ENCODE measurements at places on chromosomes 7 and 10.

- DNase-seq, result no peak
Measured at GRCh38 chr10:108861181-108861754, 1062.0 kb downstream of the XPNPEP1 start.

- DNase-seq, result no peak
Measured at GRCh38 chr10:61761825-61762217, 99.1 kb downstream of the CABCOCO1 start.

DNA sequence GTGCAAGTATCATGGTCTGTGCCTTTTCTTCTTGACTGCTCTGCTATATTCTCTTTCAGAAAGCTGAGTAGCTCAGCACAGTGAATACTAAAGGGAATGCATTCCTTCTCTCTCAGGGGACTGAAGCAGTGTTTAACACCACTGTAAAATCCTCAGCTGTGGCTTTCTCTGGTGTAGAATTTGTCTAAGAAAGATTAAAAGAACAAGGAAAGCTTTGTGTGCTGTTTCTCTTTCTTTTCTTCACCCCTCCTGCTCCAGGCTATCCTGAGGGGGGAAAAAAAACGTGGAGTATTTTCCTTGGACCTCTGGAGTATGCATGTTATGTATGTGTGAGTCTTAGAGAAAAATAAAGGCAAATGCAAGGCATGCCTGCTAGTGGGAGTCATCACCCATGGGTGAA, 383.9 kb downstream of the AUTS2 start:
- no peak for DNase-seq

DNA sequence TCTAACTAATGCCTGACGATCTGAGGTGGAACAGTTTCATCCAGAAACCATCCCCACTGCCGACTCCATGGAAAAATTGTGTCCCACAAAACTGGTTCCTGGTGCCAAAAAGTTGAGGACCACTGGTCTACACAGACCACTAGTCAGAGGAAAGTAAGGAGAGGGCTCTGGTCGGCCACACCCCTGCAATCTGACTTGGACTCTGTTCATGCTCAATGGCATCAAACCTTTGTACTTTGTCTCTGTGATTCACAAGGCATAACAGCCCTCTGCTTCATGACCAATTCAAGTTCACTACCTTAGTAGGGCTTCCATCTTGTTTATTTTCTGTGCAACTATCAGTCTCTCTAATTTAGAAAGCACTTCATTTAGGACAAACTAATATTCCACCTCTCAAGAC, 1.8 kb downstream of the TUBAL3 start:
- no peak for DNase-seq

DNA sequence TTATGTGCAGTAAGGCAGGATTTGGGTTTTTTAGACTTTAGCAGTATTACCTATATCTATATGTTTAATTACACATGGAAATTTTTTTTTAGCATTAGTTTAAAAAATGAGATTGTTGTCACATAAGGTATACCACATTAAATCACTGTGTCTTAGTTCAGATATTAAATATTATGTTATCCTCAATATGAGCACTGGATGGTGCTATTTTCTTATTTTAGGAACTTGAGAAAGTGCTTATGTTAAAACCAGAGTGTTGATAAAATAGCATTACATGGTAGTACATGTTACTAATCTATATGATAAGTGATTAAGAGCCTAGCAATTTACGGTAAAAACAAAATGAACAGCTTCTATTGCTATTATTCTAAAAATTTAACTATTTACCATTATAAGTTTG, 28.8 kb downstream of the MIOS start:
- DNase-seq, result no peak

DNA sequence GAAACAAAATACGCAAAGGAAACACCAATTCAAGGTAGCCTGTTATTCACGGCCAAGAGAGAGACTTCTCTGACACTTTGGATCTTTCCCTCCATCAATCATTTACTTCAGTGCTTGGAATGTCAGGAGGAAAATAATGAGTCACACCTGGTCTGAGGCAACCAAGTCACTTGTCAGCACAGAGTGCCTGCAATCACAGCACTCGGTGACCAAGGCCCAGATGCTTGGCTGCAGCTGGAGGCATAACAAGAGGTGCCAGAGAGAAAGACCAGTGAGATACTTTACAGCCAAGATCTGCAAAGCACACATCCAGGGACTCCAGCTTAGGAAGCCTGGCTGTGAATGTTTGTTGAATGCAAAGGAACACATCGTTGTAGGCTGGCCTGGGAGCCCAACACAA, 33.9 kb downstream of the ASB13 start:
- DNase-seq, result no peak

DNA sequence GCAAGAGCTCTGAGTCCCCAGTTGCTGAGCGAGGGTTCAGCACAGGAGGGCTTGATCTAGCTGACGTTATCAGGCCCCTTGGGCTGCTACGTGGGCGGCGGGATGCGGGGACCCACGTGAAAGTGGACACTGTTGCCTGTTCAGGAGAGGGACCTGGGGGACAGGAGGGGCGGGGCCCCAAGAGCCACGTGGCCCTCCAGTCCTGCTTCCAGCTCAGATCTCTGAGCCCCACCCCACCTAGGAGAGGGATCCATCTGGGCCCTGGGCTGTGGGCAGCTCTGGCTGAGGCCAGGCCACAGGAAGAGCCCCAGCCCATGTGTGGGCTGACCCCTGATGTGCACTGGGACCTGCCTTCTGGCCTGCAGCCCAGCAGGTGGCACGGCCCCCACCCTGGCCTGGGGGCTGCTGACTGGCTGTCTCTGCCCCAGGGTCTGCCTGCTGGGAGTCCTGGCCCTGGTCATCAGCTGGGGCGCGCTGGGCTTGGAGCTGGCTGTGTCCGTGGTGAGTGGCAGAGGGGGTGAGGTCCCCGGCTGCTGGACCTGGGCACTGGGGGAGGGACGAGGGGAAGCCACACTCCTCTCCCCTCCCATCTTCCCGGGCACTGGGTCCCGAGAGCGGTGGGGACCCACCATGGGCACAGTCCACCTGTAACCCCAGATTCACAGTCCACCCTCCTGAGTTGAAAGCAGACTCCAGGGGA, 17.5 kb downstream of the TTYH3 start:
- no peak for DNase-seq

GRCh38 chr7:142299237-142299781, 41.5 kb upstream of the PRSS58 start:
- no peak for DNase-seq

GRCh38 chr7:45975367-45975766, 54.3 kb upstream of the IGFBP3 start:
- DNase-seq, result no peak

DNA sequence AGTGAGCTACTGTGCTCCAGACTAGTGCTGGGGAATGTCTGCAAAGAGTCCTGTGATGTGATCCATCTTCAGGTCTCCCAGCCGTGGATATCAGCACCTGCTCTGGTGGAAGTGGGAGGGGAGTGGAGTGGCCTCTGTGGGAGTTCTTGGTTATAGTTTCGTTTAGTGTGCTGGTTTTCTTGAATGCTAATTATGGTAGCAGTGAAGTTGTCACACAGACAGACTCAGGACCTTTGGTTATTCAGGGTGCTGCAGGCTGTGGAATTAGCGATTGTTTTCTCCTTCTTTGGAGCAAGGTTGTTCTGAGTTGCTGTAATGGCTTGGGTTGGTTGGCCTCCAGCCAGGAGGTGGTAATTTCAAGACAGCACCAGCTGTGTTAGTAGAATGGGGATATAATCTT, 132.7 kb upstream of the HGF start:
- no peak for DNase-seq

- no peak for DNase-seq
Measured at GRCh38 chr10:70715853-70716795, 43.8 kb downstream of the ADAMTS14 start.

- DNase-seq, result no peak
Measured at GRCh38 chr10:75111907-75112679, 637 bp downstream of the SAMD8 start.

DNA sequence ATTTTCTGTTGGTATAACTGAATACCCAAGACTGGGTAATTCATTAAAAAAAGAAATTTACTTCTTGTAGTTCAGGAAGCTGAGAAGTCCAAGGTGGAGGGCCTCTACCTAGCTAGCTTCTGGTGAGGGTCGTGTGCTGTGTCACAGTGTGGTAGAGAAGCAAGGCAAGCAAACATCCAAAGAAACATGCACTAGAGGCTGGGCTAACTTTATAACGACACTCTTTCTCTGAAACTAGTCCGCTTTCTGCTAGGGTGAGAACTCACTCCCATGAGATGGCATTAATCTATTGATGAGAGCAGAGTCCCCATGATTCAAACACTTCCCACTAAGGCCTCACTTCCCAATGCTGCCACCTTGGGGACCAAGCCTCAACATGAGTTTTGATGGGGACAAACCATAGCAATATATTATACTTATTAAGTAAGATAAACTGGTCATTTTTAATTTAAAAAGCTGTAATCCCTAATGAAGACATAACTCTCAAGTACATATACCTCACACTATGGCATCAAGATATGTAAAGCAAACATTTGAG, 50.8 kb downstream of the PHYHIPL start:
- no peak for DNase-seq

GRCh38 chr10:62045765-62046521, 144.4 kb downstream of the ARID5B start:
- DNase-seq, result no peak

DNA sequence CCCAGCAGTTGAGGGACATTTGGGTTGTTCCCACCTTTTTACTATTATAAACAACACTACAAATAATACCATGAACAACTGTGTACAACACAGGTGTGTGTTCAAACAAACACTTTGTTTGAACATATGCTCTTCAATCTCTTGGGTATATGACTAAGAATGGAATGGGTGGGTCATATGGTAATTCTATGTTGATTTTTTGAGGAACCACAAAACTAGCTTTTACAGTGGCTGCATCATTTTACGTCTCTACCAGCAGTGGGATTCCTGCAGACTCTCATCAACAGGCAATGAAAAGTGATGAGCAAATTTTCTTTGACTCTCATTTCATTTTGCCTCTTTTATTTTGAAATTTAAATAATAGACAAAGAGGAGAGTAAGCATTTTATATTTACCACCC, 116.9 kb upstream of the KLF14 start:
- DNase-seq, result no peak

- DNase-seq, result no peak
Measured at GRCh38 chr7:27634671-27635493, 27.8 kb downstream of the HIBADH start.

DNA sequence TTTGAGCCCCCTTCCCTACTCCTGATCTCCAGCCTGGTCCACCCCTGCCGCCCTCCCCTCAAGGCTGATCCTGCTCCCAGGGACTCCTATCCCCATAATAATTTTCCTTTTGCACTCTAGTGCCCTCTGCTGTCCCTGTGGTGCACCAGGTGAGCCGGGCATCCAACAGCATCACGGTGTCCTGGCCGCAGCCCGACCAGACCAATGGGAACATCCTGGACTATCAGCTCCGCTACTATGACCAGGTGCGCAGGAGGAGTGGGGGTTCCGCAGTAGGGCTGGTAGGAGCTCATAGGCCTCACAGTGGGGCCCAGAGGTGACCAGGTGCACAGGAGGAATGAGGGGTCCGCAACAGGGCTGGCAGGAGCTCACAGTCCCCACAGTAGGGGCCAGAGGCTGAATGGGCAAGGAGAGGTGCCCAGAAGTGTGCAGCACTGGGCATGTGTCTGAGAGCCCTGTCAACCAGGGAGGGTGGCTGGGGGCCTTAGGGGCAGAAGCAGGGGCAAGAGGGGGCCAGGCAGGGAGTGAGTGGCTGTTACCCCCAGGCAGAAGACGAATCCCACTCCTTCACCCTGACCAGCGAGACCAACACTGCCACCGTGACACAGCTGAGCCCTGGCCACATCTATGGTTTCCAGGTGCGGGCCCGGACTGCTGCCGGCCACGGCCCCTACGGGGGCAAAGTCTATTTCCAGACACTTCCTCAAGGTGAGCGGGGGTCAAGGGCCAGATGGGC, 11.7 kb downstream of the EPHB6 start:
- DNase-seq, result no peak

- no peak for DNase-seq
Measured at GRCh38 chr7:7014827-7015595, 167.3 kb upstream of the C1GALT1 start.

DNA sequence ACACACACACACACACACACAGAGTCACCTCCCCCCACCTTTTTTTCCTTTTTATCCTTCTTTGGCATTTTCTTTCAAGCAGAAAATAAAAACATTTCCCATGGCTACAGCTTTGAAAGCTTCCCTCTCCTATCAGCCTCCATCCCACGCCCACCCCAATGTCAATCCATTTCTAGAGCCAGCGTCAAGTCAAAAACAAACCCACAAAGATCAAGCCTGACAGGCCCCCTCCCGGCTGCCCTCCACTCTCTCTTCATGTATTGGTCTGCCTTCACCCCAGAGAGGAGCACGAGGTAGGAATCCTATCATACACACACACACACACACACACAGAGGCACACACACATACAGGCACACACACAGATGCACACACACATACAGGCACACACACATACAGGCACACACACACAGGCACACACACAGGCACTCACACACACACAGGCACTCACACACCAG, 8.0 kb upstream of the TNRC18 start:
- DNase-seq, result no peak

GRCh38 chr7:158583810-158584209, 3.8 kb downstream of the PTPRN2 start:
- DNase-seq, result no peak

DNA sequence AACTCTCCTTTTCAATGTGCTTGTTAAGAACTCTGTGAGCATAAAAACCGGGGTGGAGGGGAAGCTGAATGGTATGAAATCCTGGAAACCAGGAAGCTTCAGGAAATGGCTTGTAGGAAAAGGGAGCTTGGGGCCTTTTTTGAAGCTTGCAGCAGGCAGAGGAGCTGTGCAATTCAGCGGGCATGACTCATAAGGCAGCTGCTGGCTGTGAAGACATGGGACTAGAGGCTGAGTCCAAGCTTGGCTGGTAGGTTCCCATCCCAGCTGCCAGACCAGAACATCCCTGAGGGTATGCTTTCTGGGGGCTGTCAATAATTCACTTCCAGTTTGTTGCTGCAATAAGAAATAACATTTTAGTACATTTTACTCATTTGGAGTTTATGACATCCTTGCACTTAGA, 36.8 kb upstream of the CDC14C start:
- DNase-seq, result no peak

DNA sequence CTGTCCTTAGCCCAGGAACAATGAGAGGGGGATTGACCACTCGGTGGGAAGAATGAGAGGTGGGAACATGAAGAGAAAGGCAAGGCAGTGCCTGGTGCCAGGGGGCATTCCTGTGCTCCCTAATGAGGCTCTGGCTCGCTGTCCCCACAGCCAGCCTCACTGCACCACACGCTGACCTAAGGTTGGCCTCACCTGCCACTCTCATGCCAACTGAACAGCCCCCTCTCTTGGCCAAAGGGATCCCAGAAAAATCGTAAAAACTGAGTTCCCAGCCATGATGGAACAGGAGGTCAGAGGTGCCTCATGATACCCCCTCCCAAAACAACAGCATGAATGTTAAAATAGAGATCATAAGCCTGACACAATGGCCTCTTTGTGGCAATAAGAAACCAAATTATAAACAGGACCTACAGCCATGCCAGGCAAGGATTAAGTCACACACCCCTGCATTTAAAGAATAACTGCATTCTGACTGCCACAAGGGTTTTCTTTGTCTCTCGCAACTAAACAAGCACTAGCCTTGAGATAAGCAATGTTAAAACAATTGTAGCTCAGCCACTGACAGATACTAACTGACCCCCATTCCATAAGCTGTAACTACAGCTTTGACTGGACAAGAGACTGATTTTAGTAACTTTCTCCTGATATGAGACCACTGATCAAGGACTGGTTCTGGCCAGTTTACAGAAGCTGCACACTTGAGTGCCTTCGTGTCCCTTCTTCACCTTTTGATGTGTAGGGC, 149.2 kb downstream of the SH2D4B start:
- DNase-seq, result no peak

GRCh38 chr7:50793120-50793946, 10.6 kb upstream of the GRB10 start:
- DNase-seq, result no peak

GRCh38 chr7:1564603-1565022, 5.2 kb downstream of the PSMG3 start:
- no peak for DNase-seq
